ENCODE measurements at places on chromosomes 7 and 10.

GRCh38 chr10:7077880-7078279 lies 333.0 kb downstream of the SFMBT2 start:
- DNase-seq: no peak

DNA sequence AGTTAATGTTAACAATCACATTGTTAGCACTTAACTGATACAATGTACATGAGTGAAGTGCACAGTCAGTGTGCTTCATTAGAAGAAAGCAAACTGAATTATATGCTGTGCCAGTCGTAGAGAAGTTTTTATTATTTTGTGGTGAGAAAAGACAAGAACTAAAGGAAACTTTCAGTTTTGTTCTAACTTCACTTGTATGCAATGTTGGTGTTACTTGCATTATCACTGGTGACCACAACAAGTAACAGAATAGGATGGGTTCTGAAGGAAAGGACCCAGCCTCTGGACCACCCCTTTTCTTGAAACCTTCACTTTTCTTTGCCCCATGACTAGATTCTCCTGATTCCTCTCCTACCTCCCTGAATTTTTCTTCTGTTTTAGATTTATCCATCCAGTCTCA lies 123.3 kb upstream of the GAD2 start:
- DNase-seq: no peak

DNA sequence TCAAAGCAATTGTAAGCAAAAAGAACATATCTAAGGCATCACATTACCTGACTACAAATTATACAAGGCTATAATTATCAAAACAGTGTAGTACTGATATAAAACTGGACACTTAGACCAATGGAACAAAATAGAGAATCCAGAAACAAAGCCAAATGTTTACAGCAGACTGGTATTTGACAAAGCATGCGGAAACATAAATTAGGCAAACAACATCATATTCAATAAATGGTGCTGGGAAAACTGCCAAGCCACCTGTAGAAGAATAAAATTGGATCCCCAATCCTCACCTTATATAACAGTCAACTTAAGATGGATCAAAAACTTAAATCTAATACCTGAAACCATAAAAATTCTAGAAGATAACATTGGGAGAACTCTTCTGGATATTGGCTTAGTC lies 240.8 kb upstream of the POM121L12 start:
- no peak for DNase-seq

DNA sequence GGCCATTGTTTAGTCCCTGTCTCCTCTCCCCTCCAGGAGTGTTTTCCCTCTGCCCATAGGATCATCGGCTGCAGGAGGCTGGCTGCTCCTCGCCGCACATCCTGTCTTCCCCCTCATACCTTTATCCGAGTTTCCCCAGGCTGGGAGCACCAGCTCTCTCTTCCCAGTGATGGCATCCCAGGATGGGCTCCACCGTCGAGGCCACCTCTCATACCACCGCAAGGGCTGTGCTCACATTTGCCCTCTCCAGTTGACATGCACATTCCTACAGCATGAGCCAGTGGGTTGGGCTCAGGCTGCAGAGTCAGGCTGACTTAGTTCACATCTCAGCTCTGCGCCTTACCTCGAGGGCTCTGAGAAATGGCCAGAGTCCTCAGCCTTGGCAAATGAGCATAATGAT lies 12.1 kb downstream of the HKDC1 start:
- no peak for DNase-seq

- DNase-seq: peak; percentile 86
These were observed 5.7 kb downstream of the ARPC1B start for GRCh38 chr7:99380032-99380822.

DNA sequence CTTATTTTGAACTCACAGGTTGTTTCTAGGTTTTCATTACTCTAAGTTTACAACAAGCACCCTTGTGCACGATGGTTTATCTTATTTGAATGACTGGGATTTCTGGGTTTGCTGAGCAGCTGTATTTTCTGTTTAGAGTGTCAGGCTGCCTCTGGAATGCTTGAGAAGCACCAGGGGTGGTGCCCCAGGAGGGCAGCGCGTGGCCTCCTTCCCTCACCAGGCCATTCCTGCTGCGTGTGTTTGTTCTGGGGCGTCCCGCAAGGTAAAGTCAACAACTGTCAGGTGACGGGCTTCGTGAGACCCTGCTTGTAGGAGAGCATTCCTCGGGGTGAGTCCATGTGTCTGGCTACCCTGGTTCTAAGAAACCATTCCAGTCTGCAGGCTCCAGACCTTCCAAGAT lies 54.9 kb downstream of the FAM171A1 start:
- no peak for DNase-seq

- DNase-seq: no peak
These were observed 140.4 kb upstream of the NPS start for GRCh38 chr10:127408733-127409132.

DNA sequence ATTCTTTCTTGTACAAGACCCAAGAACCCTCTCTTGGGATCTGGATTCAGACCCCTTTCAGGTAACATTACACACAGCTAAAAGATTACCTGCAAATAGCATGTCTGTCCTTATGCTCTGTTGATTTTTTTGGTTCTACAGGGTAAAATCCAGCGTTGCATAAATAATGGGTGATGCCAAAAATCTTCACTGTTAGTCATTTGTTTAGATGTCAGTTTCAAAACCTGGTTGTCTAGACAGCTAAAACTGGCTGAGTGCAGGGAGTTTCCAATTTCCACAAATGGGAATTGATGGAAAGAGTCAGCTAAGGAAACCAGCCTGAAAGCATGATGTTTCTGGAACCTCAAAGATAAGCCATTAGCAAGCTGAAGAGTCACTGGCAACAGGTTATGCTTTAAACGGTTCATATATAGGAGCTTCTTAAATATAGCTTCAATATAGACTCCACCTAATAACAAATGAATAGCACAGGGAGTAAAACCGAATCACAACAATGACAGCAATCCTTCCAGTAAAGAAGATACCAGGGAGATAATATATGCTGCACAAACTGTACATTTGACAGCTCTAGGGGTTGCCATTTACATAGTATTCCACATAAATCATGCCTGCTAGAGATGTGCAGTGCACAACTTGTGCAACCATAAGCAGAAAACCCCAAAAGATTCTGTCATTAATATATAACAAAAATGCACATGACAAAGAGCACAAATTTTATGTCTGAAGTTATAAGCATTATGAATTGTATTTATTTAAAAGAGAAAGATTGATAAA lies 20.4 kb downstream of the CCDC71L start:
- no peak for DNase-seq

GRCh38 chr10:89540420-89540949 lies 5.1 kb upstream of the SLC16A12 start:
- DNase-seq: no peak

GRCh38 chr10:25023278-25023677 lies 6.9 kb downstream of the THNSL1 start:
- DNase-seq: no peak

- DNase-seq: no peak
These were observed 43.5 kb downstream of the NHLRC2 start for GRCh38 chr10:113897693-113898618.

- no peak for DNase-seq
These were observed 75.5 kb downstream of the NRP1 start for GRCh38 chr10:33258967-33259366.

GRCh38 chr10:102878629-102879028 lies 9.4 kb downstream of the AS3MT start:
- DNase-seq: no peak

DNA sequence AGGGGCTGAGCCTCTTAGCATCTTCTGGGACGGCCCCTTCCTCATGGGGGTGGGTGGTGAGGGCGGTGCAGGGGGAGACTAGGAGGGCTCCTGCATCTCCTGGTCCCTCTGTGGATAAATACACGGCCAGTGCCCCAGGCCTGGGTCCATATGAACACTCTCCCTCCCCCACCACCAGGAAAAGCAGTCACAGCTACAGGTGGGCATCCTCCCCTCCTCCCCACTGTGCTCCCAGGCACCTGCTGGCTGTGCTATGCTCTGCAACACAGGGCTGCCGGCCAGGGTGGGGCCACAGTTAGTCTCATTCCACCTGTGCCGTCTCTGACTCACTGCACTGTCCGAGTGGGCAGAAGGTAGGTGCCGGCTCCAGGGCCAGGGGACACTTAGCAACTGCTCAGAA lies 87.3 kb upstream of the INSIG1 start:
- DNase-seq: no peak

DNA sequence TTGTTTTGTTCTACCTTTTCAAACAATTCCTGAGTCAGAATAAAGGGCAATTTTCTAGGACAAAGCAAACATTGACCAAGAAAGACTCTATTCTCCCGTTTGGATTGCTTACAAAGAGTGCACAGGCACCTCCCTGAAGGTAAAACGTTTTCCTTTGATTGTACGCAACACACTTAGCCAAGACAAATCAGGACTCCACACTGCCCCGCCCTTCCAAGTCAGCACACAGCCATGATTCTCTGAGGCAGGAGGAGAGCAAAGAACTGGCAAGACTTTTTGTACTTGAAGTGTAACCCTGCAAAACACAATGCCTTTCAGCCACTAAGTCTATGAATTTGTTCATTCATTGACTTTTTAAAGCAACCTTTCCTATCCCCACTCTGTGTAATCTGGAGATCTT lies 85.0 kb upstream of the FAM180A start:
- DNase-seq: no peak

DNA sequence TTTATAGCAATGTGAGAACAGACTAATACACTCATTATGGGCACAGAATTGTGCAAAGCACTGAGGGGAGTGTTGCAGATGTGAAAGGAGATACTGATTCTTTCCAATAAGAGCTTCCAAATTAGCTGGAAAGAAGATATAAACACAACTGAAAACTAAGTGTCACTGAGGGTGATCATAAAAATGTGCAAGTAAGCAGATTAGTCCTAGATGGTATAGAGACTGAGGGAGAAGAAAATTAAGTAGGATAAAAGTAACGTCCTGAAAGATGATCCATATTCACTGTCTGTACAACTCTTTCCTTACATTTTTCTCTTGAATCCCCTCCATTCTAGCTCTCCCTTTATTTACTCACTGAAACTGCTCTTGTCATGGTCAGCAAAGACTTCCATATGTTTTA lies 11.2 kb upstream of the NXPH1 start:
- no peak for DNase-seq

GRCh38 chr7:156927571-156928405 lies 21.7 kb upstream of the NOM1 start:
- no peak for DNase-seq

DNA sequence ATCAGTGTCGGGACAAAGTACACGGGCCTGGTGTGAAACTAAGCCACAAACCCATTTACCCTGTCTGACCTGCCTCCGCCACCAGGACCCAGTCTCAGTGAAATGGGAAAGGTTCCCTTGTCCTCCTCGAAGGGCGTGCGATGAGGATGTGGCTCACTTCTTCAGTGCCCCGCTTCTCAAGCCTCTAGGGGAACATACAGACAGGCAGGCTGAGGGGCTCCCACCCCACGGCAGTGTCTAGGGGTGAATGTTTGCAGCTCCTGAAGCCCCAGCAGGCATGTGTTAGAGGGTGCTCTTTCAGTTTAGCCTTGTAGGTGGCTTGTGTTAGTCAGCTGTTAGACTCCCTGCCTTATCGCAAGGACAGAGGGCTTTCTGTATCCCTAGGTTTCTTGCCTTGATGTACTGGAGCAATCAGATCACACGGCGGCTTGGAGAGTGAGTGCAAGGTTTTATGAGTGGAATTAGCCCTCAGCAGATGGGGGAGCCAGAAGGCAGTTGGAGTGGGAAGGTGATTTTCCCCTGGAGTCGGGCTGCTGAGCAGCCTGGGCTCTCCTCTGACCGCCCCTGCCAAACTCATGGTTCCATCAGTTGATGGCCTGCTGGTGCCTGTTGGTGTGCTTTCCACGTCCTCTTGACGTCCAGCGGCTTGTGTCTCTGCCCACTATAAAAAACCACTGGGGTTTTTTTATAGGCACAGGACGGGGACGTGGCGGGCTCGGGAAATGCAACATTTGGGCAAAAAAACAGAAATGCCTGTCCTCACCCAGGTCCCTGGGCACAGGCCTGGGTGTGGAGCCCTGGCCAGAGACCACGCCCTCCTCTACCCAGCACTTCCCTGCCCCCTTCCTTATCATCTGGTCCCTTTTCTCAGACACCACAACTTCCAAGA lies 759 bp downstream of the NUDT1 start:
- peak; percentile 51 for DNase-seq

DNA sequence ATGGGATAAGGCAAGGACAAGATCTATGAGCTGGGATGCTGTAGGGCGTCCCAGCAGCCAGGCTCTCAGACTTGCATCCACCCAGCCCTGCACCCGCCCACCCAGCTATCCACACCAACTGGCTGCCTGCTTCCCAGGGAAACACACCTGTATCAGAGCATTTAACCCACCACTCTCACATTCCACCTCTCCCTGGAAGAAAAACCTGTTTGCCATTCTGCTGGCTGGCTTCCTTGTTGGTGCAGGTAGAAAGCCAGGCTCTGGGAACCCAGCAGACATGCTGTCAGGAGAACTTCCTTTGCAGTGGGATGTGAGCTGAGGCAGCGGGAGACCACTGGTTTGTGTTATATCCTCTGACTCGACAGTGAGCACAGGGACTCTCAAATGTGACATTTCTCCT lies 67.0 kb downstream of the FAM241B start:
- no peak for DNase-seq

DNA sequence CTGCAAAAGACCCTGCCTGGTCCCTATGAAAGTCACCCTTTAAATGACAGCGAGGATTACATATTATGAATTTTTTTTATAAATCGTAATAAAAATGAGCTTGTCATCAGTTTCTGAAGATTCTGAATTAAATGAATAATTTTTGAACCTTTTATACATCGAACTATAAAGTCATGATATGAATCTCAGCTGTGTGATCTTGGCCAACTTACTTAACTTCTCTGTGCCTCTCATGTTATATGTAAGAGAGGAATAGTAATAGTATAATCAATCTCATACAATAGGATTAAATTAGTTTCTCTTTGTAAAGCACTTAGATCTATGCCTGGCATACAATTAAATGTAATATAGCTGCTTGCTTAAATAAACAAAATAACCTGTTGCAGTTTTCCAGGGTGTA lies 5.3 kb upstream of the ATOH7 start:
- DNase-seq: no peak

GRCh38 chr10:110081911-110082310 lies 74.1 kb downstream of the ADD3 start:
- DNase-seq: no peak

- DNase-seq: no peak
These were observed 30.6 kb downstream of the TARP start for GRCh38 chr7:38242814-38243213.

GRCh38 chr7:43906331-43907010 lies at the start of gene URGCP:
Gene URGCP, minus strand, starts transcription at chr7:43906596. Its CDS starts 21 bp downstream, at chr7:43906575.
- DNase-seq: peak; percentile 68

Data from GM06990 (cell line).